ENCODE measurements at places on chromosomes 13 and 19.

GRCh38 chr13:79936368-79937136 is 404.4 kb downstream of the SPRY2 start:
- no peak for DNase-seq

- DNase-seq, result no peak
Measured at GRCh38 chr19:872266-872951, 12.9 kb downstream of the CFD start.

- no peak for DNase-seq
Measured at GRCh38 chr13:72521940-72522661, 205.3 kb downstream of the MZT1 start.

DNA sequence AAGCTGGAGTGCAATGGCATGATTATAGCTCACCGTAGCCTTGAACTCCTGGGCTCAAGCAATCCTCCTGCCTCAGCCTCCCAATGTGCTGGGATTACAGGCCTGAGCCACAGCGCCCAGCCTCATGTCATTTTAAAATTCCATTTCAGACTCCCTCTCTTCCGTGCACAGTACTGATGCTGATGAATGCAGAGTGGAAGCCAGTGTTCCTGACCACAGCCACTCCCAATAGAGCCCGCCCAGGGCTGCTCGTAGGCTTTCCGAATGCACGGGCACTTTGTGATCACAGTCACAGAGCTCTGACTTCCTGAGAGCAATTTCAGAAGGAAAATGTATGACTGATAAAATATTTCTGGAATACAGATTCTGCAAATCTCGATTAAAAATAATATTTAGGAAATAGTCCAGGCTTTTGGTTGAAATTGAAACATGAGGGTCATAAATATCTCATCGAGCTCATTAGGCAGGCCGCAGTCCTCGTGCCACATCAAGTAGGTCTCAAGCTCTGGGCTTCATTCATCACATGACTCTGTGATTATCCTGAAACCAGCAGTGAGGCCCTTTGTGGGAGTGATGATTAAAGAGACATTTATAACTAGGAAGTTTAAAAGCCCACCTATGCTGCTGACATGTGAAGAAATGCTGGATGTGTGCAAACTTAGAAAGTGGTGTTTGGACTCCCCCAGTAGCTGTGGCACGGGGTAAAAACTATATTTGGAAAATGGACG is 38.9 kb upstream of the AMER2 start:
- no peak for DNase-seq

- no peak for DNase-seq
Measured at GRCh38 chr13:45021250-45021649, 31.9 kb downstream of the GPALPP1 start.

GRCh38 chr13:91302111-91302510 is 45.4 kb upstream of the MIR17HG start:
- no peak for DNase-seq

GRCh38 chr19:49858088-49858985 is 7.4 kb downstream of the PTOV1 start:
- DNase-seq, result no peak

- no peak for DNase-seq
Measured at GRCh38 chr13:81874681-81875661, 1534.0 kb upstream of the SPRY2 start.

- no peak for DNase-seq
Measured at GRCh38 chr19:8731428-8732169, 10.2 kb downstream of the OR2Z1 start.

DNA sequence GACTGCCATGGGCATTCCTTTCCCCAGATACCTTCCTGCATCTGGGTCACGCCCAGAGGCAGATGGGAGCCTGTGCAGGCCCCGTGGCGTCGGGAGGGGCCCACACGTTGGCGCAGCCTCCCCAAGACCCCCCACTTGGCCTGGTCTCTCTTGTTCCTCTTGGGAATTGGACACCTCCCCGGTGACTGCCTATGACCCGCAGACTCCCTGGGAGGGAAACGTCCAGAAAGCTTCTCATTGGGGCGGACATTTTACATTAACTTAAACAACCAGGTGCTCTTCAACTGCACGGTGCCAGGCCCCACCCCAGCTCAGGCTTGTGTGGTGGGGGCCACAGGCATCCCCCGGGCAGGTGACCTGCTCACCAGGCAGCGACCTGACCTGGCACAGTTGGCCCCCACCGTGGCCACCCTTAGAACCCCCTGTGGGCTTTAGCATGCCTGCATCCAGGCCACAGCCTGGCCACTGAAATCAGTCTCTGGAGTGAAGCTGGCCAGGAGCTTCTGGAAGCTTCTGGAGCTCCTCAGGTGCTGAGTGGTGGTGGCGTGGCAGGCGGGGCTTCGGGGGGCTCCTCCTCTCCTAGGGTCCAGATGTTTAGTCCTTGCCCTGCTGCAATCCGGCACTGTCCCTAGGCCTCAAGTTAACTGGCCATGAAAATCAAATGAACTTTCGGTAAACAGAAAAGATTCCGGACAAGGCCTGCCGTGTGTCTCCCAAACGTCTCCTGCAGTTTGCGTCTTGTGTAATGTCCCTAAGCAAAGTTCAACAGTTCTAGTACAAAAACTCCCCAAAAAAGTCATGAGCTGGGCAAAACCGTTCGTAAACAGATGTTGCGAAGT is 8.5 kb upstream of the PROZ start:
- DNase-seq, result no peak
